Astrocyte of the cerebellum (primary cell): ENCODE measurements at places on chromosomes 4 and X.

DNA sequence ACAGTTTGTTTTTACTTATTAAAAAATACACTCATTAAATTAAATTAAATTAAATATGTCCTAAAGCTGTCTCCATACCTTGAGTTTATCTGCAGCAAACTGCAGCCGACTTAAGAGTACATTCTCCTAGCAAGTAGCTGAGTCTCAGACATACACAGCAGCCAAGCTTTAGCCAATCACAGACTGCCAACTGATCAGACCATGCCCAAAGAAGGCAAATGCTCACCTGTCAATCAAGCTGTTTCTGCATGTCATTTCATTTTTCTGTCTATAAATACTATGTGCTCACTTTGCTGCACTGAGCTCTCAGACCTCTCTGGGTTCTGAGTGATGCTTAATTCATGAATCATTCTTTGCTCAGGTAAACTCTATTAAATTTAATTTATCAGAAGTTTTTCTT is 280.9 kb upstream of the EPHA5 start:
- DNase-seq: no peak

DNA sequence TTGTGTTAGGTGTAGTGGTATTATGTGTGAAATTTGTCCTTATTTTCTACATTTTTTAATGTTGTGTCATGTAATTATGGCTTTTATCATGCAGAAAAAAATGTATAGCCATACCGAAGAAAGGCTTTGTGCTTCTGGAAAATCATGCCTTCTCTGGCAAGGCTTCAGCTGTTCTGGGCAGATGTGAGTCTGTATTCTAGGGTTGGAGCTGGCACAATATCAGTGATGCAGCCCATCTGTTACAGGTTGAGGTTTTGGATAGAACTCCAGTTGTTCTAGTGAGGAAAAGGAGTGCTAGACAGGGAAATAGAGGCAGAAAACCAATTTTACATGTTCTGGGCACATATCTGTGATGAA is 44.8 kb upstream of the PRSS12 start:
- no peak for DNase-seq

- DNase-seq: no peak
These were observed 34.8 kb downstream of the DOCK11 start for GRCh38 chrX:118530219-118530911.

- DNase-seq: no peak
These were observed 303.9 kb upstream of the GATB start for GRCh38 chr4:152064753-152065152.

GRCh38 chr4:56976837-56977320 is 527 bp downstream of the NOA1 start:
- no peak for DNase-seq

GRCh38 chrX:103431316-103431715 is 55.0 kb downstream of the BEX3 start:
- DNase-seq: no peak

DNA sequence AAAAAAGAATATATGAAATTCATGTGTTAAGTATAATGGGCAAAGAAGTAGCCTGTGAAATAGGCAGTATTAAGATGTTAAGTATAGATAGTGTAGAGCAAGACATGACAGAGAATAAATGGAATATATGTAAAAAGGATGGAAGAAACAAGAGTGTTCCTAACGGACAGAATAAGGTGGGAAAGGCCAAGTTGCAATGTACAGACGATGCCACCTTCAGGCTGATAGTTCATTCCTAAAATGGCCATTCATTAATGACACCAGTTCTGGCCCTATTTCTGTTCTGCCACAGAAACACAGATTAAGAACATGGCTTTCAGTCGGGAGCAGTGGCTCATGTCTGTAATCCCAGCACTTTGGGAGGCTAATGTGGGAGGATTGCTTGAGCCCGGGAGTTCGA is 4.4 kb upstream of the FAM184B start:
- no peak for DNase-seq

DNA sequence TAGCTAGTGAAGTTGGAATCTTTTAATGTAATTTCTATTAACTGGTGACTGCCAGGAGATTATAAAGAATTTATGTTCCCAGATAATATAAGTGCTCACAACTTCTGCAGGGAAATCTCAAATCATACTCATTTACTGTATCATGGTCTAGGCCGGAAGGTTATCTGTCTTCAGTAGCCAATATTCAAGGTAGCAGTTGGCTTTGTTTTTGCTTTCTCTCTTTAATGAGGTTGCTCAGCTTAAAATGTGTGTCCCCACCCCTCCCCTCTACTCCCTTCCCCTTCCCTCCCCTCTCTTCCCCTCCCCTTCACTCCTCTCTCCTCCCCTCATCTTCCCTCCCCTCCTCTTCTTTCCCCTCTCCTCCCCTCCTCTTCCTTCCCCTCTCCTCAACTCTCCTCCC is 117.6 kb downstream of the HPGD start:
- DNase-seq: no peak

- DNase-seq: no peak
These were observed 223.1 kb upstream of the SLIT2 start for GRCh38 chr4:20028645-20029044.

DNA sequence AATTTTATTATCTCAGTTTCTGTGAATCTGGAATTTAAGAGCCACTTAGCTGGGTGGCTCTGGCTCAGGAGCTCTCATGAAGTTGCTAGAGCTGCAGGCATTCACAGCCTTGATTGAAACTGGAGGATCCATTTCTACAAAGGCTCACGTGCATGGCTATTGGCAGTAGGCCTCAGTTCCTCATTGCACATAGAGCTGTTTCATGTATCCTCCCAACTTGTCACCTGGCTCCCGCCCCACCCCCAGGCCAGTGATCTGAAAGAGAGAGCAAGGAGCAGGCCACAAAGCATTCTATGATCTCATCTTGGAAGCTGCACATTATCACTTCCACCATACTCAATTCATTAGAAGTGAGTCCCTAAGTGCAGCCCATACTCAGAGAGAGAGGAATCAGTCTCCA is 18.5 kb upstream of the AP1AR start:
- DNase-seq: no peak

GRCh38 chrX:97398030-97398551 is 514.4 kb downstream of the RPA4 start:
- no peak for DNase-seq

GRCh38 chrX:15769300-15769954 is 20.9 kb upstream of the ZRSR2 start:
- no peak for DNase-seq

- no peak for DNase-seq
These were observed 12.7 kb upstream of the CAPN6 start for GRCh38 chrX:111282991-111283390.

DNA sequence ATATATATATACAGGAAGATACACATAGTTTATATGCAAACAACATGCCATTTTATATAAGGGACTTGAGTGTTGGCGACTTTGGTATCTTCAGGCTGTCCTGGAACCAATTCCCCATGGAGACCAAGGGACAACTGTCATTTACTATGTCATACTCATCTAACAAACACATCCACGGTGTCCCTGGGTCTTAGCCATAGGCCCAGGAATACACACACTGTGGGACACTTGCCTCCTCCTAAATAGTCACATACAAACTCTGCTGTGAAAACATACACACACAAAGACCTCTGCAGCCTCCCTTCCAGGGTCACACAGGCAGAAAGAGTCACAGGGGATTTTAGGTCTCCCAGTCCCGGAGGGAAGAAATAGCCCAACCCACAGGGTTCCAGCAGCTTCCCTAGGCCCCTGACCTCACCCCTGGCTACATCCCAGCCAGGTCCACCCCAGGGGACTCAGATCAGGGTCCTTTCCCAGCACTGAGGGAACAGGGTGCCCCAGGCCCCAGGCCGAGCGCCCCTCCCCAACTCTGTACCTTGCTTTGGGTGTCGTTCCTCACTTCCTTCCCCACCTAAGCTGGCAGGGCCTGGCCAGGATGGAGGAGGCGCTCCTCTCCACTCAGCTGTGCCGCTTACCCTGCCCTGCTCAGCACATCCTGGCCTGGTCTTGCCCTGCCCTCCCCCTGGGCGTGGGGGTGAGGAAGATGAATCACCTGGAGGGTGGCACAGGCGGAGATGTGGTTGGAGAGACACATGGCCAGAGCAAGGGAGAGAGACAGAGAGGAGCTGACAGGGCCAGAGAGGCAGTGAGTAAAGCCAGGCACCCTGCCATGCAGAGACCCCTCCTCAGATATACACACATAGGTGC is 21.8 kb downstream of the FGD1 start:
- DNase-seq: no peak

DNA sequence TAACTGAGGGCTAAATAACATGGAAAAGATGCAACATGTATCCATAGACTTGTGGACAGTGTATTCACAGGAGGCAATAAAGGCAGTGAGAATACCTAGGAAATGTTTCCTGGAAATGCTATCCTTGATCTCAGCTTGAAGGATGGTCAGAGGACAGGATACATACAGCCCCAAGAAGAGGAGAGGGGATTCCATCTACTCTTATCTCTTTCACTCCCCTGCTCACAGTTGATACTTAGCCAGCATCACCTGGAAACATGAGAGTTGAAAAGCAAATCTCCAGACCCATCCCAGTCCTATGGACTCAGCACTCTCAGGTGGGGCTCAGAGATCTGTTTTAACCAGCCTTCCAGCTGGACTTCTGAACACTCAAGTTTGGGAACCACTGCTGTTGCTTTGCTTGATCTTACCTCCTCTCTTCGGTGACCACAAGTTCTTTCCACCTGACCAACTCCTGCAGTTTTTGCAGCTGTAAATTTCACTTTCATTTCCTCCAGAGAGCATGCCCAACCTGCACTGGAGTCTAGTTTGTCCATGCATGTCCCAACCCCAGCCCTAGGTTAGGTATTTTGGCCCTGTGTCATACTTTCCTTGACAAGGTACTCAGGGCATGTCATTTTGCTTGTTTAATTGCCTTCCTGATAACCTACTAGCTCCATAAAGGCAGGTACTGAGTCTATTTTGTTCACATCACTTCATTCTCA is 10.4 kb downstream of the RELL1 start:
- DNase-seq: no peak

- DNase-seq: peak; percentile 49
These were observed 59.9 kb downstream of the RTL9 start for GRCh38 chrX:110418316-110419235.

DNA sequence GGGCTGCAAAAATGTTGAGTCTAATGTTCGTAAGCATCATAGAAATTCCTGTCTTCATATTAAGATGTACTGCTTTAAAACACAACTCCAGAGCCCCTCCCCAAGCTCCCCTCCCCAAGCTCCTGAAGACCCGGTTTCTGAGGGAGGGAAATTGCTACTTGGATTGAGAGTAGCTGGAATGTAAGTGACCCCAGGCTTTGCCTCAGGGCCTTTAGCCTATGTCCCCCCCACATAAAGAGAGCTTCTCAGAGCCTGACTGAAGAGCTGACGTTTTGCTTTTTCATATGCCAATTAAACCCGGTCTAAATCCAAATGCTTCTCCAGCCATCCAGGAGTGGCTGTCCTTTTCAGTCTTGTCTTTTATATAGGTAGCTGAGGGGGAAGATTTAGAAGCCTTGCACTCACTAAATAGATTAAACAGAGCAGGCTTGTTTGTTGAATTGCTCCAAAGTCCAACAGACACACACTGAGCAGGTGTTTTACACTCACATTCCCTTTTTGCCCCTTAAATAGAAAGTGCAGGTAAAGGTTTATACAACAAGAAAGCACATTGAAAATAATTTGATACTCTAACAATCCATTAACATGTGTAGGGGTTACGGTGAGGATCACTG is 19.6 kb downstream of the ARX start:
- no peak for DNase-seq

GRCh38 chr4:52157641-52158316 is 106.7 kb downstream of the SPATA18 start:
- DNase-seq: no peak

- DNase-seq: no peak
These were observed 2.7 kb upstream of the NUDT9 start for GRCh38 chr4:87419578-87420249.

DNA sequence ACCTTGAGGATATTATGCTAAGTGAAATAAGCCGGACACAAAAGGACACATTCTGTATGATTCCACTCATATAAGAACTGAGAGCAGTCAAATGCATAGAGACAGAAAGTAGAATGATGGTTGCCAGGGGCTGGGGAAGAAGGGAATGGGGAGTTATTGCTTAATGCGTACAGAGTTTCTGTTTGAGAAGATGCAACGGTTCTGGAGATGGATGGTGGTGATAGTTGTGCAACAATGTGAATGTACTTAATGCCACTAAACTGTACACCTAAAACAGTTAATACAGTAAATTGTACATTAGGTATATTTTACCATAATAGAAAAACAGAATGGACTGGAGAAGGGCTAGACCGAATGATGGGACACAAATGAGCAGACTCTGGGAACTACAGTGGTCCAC is 15.8 kb downstream of the MAOB start:
- no peak for DNase-seq

- peak; percentile 24 for DNase-seq
These were observed 746 bp downstream of the REST start for GRCh38 chr4:56908206-56909085.

GRCh38 chrX:45699158-45699557 is 498.5 kb upstream of the DIPK2B start:
- DNase-seq: no peak

GRCh38 chr4:106048250-106048971 is 153.1 kb downstream of the NPNT start:
- no peak for DNase-seq

DNA sequence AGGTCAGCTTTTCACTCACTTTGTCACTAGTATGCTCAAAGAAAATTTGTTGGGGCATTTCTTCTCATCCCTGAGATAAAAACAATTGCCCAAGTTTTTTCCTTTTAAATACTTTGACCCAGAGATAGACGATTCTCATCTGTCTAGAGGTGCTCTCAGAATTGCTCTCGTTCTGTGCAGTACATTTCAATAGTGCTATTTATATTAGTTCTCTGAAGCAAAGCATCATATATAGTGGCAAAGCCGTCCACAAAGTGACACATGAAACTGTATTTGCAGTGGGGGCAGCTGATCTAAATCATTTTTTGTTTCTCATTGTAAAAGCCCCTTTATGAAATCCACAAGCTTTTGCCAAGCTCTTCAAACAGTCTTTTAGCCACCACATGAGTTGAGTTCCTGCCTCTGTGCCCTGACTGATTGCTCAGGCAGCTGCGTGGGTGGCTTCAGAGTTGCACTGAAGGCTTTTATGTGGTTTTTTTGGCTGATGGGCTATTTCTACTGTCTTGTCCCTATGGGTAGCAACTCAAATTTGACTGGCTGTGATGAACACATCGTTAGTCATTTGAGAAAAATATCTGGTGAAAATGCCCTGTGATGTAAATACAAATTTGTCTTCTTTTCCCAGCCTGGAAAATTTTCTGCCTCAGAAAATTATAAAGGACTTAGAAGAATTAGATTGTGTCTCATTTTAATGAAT is 119.1 kb upstream of the OTUD4 start:
- no peak for DNase-seq

DNA sequence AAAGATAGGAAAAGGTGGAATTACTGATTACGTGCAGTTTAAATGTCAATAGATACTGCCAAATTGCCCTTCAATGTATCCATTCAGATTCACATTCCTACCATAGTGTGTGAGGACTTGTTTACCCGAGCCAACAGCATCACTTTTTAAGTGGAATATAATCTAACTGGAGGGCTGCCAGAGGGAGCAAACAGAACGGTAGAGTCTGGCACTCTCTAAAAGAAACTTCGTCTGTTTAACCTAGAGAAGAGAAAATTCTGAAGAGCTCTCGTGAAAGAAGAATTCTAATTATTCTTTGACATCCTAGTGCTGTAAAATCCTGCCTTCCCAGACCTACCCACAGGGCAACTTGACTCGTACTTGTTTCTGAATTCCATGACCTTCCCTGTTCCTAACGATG is 23.2 kb downstream of the SMIM43 start:
- DNase-seq: no peak

- DNase-seq: no peak
These were observed 41.2 kb downstream of the TMA16 start for GRCh38 chr4:163535657-163536056.
